ENCODE measurements at places on chromosomes 6 and 20. TPM values are rescaled to one million over a fixed set of nuclear protein-coding genes. Genes with fewer than 3 reads are reported as not detected.

GRCh38 chr6:92109256-92109655 lies 1310.1 kb downstream of the EPHA7 start:
- no peak for DNase-seq
- H3K36me3 ChIP-seq: no peaks in the 10 kb centered on the region
- no peaks in the 10 kb centered on the region for H3K27me3 ChIP-seq
- H3K27ac ChIP-seq: no peak overlapping the region
- H3K4me1 ChIP-seq: no peaks in the 10 kb centered on the region
- H3K4me3 ChIP-seq: no peak overlapping the region

GRCh38 chr6:10400330-10400729 lies 14.5 kb downstream of the TFAP2A start:
- DNase-seq: no peak
- H3K4me1 ChIP-seq: peaks cover 7% of the 10 kb centered on the region
- no peak overlapping the region for H3K27ac ChIP-seq
- H3K27me3 ChIP-seq: peaks cover 65% of the 10 kb centered on the region

DNA sequence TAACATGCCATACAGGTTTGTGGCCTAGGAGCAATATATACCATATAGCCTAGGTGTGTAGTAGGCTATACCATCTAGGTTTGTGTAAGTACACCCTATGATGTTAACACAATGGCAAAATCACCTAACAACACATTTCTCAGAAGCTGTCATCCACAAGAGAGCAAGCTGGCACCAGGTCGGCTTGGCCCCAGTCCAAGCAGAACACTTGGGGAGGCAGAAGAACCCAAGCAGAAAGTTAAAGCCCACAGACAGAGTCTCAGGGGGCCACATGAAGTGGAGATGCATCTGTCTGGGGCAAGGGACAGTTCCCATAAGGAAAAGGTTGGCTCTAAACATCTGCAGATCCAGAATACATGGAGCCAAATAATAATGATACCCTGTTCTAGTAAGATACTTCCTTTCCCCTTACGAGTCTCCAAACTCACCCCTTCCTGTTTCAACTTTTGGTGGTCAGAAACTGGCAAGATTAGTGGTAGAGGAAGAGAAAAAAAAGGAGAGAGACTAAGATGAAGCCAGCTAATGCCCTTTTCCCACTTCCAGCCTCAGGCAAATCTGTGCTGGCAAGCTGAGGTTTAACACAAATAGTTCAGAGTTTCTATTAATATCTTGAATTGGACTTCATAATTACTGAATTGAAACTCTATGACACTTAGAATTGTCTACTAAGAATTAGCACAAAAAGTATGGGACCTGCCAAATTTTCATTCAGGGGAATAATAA lies 29.5 kb downstream of the TCF21 start:
- H3K4me1 ChIP-seq: no peaks in the 10 kb centered on the region
- H3K27ac ChIP-seq: no peak overlapping the region
- no peaks in the 10 kb centered on the region for H3K36me3 ChIP-seq
- H3K4me3 ChIP-seq: no peak overlapping the region

GRCh38 chr20:12318043-12318442 lies 400.4 kb downstream of the BTBD3 start:
- no peak for DNase-seq
- no peaks in the 10 kb centered on the region for H3K4me1 ChIP-seq
- H3K27ac ChIP-seq: no peak overlapping the region
- no peaks in the 10 kb centered on the region for H3K36me3 ChIP-seq
- no peaks in the 10 kb centered on the region for H3K27me3 ChIP-seq

DNA sequence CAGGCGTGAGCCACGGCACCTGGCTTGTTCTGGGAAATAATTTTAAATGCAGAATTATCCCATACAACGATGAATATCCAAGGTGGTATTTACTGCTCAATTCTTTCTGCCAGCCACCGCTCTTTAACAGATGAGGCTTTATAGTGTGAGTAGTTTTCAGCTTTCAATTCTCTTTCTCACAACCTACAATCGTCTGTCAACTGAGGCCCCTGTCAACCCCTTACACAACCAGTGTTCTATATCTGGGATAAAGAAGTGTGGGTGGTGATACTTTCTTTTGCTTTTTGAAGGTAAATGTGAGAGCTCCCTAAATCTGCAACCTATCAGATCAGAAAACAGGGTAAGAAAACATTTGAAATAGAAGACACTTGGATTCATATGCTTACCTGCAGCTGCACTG lies 22.5 kb downstream of the STAU1 start:
- H3K27me3 ChIP-seq: no peaks in the 10 kb centered on the region
- H3K27ac ChIP-seq: no peak overlapping the region
- peaks cover 18% of the 10 kb centered on the region for H3K4me1 ChIP-seq
- H3K36me3 ChIP-seq: no peaks in the 10 kb centered on the region
- H3K4me3 ChIP-seq: no peak overlapping the region

DNA sequence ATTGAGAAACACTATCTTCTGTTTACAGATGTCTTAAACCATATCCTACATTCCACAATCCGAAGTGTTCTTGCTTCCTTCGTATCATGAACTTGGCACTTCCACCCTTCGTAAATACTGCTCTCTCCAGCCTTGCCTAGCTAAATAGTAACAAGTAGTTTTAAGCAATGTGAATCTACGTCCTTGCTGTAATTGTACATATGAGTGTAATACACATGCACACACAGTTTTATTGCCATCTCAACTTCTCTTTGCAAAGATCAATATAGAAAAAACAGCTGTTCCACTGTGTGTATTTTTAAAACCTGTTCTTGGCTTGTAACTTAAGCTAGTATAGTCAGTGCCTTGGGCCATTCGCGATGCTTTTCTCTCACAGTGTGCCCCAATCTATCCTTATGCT lies 1524.7 kb downstream of the GRIK2 start:
- no peak overlapping the region for H3K4me3 ChIP-seq
- no peak overlapping the region for H3K27ac ChIP-seq
- H3K27me3 ChIP-seq: no peaks in the 10 kb centered on the region
- DNase-seq: no peak
- H3K36me3 ChIP-seq: no peaks in the 10 kb centered on the region
- no peaks in the 10 kb centered on the region for H3K4me1 ChIP-seq

DNA sequence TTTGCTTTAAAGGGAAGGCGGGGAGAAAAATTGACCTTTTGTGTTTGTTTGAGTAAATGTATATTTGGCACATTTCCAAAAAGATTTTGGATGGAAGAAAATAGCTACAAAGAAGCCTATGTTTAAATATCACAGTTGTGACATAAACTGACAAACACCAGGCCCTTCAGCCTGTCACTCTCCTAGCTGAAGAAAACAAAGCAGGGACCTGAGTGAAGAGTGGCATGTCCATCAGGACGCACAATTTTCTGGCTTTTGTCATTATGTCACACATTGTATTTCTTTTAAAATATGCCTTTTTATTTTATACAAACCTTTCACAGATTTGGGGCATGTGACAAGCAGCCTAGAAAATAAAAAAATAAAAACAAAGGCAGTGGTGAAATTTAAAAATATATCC lies 241.2 kb downstream of the OGFRL1 start:
- no peak overlapping the region for H3K4me3 ChIP-seq
- no peak for DNase-seq
- no peaks in the 10 kb centered on the region for H3K27me3 ChIP-seq
- no peak overlapping the region for H3K27ac ChIP-seq

GRCh38 chr6:37916675-37917074 lies 97.1 kb downstream of the ZFAND3 start:
- H3K27ac ChIP-seq: no peak overlapping the region
- H3K27me3 ChIP-seq: no peaks in the 10 kb centered on the region
- no peak overlapping the region for H3K4me3 ChIP-seq
- peaks cover 7% of the 10 kb centered on the region for H3K36me3 ChIP-seq

GRCh38 chr6:143664171-143664570 lies 13.6 kb upstream of the PHACTR2 start:
- H3K4me1 ChIP-seq: no peaks in the 10 kb centered on the region
- no peaks in the 10 kb centered on the region for H3K27me3 ChIP-seq
- H3K4me3 ChIP-seq: no peak overlapping the region
- no peaks in the 10 kb centered on the region for H3K36me3 ChIP-seq
- no peak overlapping the region for H3K27ac ChIP-seq
- DNase-seq: no peak

GRCh38 chr20:50029697-50030461 lies 47.1 kb downstream of the SNAI1 start:
- no peaks in the 10 kb centered on the region for H3K36me3 ChIP-seq
- H3K4me1 ChIP-seq: no peaks in the 10 kb centered on the region
- no peak overlapping the region for H3K27ac ChIP-seq
- H3K27me3 ChIP-seq: no peaks in the 10 kb centered on the region

- H3K4me3 ChIP-seq: no peak overlapping the region
- H3K27ac ChIP-seq: no peak overlapping the region
- no peaks in the 10 kb centered on the region for H3K36me3 ChIP-seq
- peaks cover 86% of the 10 kb centered on the region for H3K27me3 ChIP-seq
Measured at GRCh38 chr6:150008588-150008987, 16.7 kb downstream of the RAET1L start.

- no peak overlapping the region for H3K4me3 ChIP-seq
- no peak for DNase-seq
- no peaks in the 10 kb centered on the region for H3K4me1 ChIP-seq
- no peaks in the 10 kb centered on the region for H3K27me3 ChIP-seq
Measured at GRCh38 chr6:120894077-120894476, 440.2 kb downstream of the TBC1D32 start.

DNA sequence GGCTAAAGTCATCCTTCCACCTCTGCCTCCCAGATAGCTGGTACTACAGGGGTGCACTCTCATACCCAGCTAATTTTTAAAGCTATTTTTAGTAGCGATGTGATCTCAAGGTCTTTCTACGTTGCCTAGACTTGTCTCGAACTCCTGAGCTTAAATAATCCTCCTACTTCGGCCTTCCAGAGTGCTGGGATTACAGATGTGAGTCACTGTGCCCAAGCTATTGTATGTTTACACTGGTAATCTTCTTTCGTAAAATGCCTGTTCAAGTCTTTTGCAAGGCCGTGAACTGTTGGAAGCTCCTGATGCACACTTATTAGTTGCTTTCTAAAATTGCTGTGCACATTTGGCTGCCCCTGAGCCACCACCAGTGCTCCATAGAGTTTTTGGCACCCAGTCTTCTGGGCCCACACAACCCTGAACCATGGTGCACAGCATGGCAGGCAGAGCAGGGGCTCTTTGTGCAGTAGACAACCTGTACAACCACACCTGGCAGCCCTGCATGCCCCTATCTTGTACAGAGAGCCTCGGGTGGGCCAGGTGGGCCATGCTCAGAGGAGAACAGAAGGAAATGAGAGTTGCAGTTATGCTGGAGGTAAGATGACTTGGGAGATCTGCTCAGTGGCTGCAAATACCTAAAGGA lies 33.3 kb downstream of the PDRG1 start:
- H3K36me3 ChIP-seq: no peaks in the 10 kb centered on the region
- no peak for DNase-seq
- H3K4me3 ChIP-seq: no peak overlapping the region
- no peaks in the 10 kb centered on the region for H3K27me3 ChIP-seq
- H3K4me1 ChIP-seq: no peaks in the 10 kb centered on the region
- H3K27ac ChIP-seq: no peak overlapping the region

DNA sequence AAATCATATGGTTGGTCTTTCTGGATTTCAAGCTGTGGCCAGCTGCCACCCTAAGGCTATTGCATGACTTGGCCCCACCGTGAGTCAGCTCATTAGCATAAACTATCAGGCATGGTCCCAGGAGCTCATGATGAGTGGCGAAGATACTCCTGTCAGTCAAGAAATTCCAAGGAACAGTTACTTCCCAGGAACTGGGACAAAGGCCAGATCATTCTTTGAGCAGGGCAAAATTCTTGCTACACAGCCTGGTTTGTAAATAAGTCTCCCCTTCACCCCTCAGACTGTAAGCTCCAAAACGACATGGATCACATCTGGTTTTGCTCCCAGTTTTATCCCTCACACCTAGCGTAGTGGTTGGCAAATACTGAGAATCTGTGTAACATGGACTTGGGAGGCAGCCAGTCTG lies 33.0 kb upstream of the KIAA1586 start:
- H3K4me1 ChIP-seq: no peaks in the 10 kb centered on the region
- H3K4me3 ChIP-seq: no peak overlapping the region
- DNase-seq: no peak
- H3K27ac ChIP-seq: no peak overlapping the region

DNA sequence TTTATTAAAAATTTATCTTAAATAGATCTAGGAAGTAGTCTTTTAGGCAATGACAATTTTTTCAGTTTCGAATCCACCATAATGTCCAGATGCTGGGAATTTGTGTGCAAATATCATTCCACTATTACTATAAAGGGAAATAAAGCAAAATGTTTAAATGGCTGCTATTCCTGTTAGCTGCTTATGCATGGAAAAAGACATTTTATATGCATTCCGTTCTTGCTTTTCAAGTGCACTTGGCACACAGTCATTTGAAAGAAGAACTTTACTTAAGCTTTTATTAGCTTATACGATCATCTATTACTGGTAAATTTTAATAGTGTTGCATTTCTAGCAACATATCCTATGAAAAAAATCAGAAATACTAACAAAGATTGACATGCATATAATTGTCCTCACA lies 42.0 kb downstream of the PRL start:
- DNase-seq: no peak
- no peak overlapping the region for H3K4me3 ChIP-seq
- H3K27ac ChIP-seq: no peak overlapping the region
- no peaks in the 10 kb centered on the region for H3K36me3 ChIP-seq
- no peaks in the 10 kb centered on the region for H3K27me3 ChIP-seq

DNA sequence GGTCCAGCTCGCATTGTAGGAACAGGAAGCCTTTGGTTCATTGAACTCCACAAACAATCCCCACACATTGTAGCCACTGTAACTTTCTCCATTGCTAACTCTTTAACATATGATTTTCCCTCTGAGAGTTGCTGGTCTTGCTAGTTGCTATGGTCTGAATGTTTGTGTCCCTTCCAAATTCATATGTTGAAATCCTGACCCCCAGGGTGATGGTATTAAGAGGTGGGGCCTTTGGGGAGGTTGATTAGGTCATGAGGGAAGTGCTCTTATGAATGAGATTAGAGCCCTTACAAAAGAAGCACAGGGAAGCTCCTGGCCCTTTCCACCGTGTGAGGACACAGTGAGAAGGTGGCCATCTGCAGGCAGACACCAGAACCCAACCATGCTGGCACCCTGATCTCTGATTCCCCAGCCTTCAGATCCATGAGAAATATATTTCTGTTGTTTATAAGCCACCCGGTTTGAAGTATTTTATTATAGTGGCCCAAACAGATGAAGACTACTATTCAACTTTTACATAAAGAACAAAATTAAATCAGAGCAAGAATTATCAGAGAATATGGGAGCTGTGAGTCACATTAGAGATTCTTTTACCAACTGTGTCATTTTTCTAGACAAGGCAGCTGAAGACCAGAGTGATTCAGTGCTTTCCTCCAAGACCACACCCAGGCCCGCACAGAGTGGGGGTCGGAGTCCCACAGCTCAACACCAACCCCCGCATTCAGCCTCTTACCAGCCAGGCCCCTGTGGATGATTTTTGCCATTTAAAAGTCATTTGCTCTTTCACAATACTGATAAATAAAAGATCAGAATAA lies 143.0 kb downstream of the SAMD5 start:
- peaks cover 13% of the 10 kb centered on the region for H3K4me1 ChIP-seq
- H3K27ac ChIP-seq: peak overlapping the region; percentile 76
- no peak overlapping the region for H3K4me3 ChIP-seq
- DNase-seq: no peak

The LY86 gene
- total RNA-seq: 7.1 TPM

The CDKAL1 gene
- 13.5 TPM for total RNA-seq

The SLC22A16 gene
- not detected for total RNA-seq

The TFAP2A gene
- total RNA-seq: 1.2 TPM

The NINL gene
- 14.1 TPM for total RNA-seq

The LY6G5C gene
- total RNA-seq: not detected

The SNRPB2 gene
- 18.0 TPM for total RNA-seq

The SNHG17 gene
- 46.5 TPM for total RNA-seq

The NRN1 gene
- total RNA-seq: 69.0 TPM

The TRAPPC3L gene
- not detected for total RNA-seq

The C20orf96 gene
- total RNA-seq: 8.7 TPM

The CLPSL1 gene
- not detected for total RNA-seq

The SLC22A1 gene
- 5.5 TPM for total RNA-seq

The PSORS1C2 gene
- not detected for total RNA-seq

The CPXM1 gene
- 1.6 TPM for total RNA-seq

The BMP5 gene
- 1.2 TPM for total RNA-seq
